GM10248 (cell line): ENCODE measurements at places on chromosomes 12 and 14.

- DNase-seq = peak; percentile 62
Observed at GRCh38 chr14:102694530-102695166, 82.6 kb upstream of the TRAF3 start.

DNA sequence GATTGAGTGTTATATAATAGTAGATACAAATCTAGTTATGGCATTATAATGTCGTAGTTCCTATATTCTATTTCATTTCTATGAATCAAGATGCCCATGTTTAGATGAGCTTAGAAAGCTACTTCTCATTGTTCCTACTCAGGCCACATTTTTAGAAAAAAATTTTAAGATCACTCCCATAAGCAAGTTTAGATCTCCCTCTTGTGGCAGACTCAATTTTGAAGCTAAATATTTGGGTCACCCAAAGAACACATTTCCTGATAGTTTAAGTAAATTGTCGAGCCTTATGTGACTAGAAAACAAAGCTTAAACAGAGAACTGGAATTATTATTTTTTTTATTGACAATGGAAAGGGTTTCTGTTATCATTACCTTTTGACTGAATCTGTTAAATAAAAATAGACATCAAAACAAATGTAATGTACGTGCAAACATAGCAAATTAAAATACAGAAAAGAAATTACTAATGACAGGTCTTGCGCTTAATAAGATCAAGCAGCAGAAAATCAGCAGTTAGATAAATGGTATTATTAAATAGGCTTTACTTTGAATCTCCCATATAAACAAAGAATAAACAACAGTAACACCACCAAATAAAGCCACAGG, 180.2 kb downstream of the ACSS3 start:
- DNase-seq = no peak

- DNase-seq = no peak
Observed at GRCh38 chr12:49910331-49911212, 6.9 kb upstream of the FAIM2 start.

- DNase-seq = no peak
Observed at GRCh38 chr12:108131657-108132126, 2.6 kb downstream of the WSCD2 start.

GRCh38 chr14:35988972-35989690, 163.0 kb downstream of the BRMS1L start:
- no peak for DNase-seq

DNA sequence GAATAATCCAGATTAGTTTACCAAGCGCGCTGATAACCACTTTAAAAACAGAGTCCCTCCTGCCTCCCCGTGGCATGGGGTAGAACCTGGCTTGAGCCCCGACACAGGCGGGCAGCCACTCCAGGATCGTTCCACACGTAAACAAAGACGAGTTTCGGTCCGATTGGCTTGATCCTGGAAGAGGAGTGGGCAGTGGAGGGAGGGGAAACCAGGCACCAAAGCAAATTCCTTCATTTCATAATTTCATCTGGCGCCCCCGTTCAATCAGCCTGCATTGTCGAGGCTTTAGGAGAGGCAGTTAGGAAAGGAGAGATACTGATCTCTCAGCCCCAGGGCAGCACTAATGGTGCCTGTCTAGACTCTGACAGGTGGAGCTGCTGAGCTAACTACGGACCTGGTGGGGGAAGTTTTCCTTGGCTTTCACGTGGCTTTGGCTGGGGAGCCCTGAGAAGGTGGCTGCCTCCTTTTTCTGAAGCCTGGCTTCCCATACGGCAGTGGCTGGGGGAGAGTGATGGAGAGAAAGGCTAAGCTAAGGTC, 751 bp upstream of the GPRC5A start:
- DNase-seq = peak; percentile 47

DNA sequence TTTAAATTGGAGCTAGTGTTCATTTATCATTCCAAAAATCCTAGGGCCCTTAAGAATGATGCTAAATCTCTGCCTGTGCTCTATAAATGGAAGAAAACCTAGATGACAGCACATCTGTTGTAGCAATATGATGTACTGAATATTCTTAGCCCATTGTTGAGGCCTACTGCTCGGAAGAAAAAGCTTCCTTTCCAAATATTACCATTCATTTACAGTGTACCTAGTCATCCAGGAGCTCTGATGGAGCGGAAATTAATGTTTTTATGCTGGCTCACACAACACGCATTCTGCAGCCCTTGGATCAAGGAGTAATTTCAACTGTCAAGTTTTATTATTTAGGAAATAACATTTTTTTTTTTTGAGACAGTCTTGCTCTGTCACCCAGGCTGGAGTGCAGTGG, 77.4 kb downstream of the EML1 start:
- DNase-seq = no peak

DNA sequence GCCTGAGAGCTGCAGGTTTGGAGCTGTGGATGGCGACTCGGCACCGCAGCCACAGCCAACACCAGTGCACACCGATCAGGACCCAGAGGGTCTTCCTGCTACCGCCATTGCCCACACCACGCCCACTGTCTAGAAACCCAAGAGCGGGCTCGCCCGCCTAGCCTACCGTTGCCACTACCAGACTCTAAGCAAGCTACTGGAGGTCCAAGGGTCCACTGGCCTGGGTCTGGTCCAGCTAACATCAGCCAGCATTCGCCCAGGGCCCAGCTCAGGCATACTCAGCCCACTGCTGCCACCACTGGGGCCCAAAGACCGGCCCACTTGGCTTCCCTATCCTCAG, 30.5 kb upstream of the MON2 start:
- DNase-seq = no peak

- DNase-seq = peak; percentile 26
Observed at GRCh38 chr12:116882742-116883141, 1.5 kb upstream of the HRK start.

- DNase-seq = no peak
Observed at GRCh38 chr12:75658286-75658685, 146.9 kb upstream of the KRR1 start.

DNA sequence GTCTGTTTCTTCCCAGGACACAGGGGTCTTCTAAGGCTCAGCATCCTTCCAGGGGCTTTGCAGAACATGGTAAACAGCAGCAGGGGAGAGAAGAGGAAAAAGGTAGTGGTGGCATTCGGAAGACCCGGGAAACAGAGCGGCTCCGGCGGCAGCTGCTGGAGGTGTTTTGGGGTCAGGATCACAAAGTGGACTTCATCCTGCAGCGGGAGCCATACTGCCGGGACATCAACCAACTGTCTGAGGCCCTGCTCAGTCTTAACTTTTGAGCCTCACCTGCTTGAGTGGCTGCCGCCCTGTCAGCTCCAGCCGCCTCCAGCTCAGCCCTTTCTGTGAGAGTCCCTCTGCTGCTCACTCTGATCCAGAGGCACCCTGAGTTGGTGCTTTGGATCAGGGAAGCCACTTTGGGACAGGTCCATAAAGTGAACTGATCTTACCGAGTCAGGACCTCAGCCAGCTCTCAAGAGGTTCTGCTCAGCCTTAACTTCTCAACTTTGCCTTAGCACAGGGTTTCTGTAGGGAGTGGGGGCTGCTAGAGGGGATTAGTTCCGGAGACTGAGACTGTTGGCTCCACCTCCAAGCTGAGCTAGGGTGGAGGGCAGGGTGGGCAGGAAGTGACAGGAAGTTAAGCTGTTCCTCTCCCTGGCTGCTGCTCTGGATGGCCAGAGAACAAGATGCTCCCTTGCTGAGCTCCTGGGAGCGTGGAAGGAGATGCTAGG, 5.4 kb downstream of the SDR39U1 start:
- DNase-seq = no peak

DNA sequence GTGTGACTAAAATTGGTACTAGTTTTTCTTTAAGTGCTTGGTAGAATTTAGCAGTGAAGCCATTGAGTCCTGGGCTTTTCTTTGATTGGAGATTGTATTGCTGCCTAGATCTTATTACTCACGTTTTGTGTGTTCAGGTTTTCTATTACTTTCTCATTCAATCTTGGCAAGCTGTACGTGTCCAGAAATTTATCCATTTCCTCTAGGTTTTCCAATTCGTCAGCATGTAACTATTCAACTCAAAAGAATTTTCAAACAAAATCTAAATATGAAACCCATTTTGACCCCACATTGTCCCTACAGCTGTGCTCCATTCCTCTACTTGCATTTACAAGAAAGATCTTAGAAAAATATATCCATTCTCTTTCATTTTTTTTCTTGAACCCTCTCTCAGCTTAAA, 1613.4 kb upstream of the SEL1L start:
- DNase-seq = no peak

- peak; percentile 46 for DNase-seq
Observed at GRCh38 chr14:63853831-63854293, 1.1 kb downstream of the SYNE2 start.

- no peak for DNase-seq
Observed at GRCh38 chr14:75725481-75725880, 64.4 kb downstream of the TTLL5 start.

DNA sequence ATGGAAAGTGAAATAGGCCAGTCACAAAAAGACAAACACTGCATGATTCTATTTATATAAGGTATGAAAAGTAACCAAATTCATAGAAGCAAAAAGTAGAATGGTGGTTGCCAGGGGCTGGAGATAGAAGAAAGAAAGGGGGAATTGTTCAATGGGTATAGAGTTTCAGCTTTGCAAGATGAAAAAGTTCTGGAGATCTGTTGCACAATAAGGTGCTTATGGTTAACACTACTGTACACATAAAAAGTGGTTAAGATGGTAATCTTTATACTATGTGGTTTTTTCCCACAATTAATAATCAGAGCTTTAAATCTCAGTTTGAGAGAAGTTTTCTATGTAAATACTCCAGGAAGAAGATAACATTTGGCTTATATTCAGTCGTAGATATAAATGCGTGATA, 73.4 kb downstream of the SLC38A4 start:
- no peak for DNase-seq

DNA sequence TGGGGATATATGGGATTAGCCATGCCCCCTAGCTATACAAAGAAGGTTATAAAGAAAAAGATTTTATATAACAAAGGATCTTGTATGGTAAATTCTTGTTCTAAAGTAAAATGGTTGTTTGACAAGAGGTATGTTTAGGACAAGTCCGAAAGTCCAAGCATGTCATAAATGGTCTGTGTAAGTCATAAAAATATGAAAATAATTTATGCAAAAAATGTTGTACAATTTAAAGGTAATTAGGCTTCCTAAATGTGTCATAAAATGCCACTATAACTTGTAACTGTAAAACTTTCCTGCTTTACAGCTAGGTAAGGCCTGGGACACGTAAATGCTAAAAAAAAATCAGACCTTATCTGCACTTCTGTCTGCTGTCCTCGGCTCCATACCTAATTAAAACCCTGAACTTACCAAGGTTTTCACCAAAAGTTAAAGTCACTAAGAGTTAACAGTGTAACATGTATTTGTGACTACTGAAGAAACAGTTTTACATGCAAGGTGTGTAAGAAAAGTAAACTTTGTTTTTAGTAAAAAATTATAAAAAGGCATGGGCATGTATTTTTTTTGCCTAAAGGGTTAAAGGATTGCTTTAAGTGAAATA, 110.0 kb upstream of the RESF1 start:
- DNase-seq = no peak

- DNase-seq = no peak
Observed at GRCh38 chr14:87185961-87186560, 806.9 kb downstream of the GALC start.

DNA sequence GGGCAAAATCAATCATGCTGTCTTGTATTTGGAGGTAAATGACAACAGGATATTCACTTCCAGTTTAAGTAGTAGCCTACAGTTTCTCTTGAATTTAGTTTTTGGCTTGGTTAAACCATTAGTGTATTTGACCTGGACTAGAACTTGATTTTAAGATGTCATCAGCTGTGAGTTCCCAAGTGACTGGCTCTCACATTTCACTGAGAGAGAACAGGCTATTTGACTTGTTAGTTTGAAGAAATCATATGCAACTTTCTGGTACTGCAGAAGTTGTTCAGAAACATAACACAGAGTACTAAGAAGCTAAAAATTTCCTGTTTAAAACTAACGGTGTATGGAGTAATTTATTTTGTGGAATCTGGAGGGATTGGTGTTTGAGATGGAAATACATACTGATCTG, 22.3 kb downstream of the MNAT1 start:
- DNase-seq = no peak
